ENCODE measurements at places on chromosomes 4 and X. TPM values are rescaled to one million over a fixed set of nuclear protein-coding genes. Genes with fewer than 3 reads are reported as not detected.

The CYBB gene
- not detected for total RNA-seq

DNA sequence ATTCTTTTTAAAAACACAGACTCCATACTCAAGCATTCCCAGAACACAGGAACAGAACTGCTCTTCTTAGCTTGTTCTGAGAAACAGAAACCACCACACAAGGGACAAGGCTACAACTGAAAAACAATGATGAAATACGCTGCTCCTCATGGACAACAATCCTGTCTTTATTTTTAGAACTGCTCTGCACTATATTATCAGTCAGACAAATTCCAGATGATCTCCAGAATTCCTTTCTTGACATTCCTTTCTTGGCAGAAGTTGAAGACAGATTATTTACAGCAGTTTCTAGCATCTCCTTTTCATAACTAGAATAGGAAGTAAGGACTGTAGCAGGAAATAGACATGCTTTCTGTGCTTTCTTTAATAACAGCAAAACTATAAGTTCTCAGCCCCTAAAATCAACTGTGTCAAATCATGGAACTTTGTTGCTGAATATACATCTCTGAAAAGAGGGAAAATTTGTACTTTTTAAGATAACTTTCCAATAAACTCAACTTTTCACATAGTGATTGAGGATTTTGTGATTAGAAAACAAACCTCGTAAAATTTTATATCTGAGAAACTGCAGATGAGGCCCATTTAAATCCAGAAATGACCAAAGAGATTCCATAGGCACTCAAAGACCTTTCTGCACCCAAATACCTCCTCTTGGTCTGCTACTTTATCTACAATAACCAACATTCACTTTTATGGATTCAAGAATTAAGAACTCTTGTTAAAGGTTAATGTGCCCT lies 35.9 kb downstream of the ANTXR2 start:
- H3K4me1 ChIP-seq: peaks cover 8% of the 10 kb centered on the region
- DNase-seq: no peak
- H3K4me3 ChIP-seq: no peak overlapping the region
- no peaks in the 10 kb centered on the region for H3K27me3 ChIP-seq
- peaks cover 13% of the 10 kb centered on the region for H3K36me3 ChIP-seq
- peak overlapping the region; percentile 32 for H3K27ac ChIP-seq

GRCh38 chr4:179398414-179398813 lies 1956.2 kb upstream of the AGA start:
- H3K4me3 ChIP-seq: no peak overlapping the region
- H3K36me3 ChIP-seq: no peaks in the 10 kb centered on the region
- H3K4me1 ChIP-seq: no peaks in the 10 kb centered on the region
- no peak for DNase-seq
- no peaks in the 10 kb centered on the region for H3K27me3 ChIP-seq
- no peak overlapping the region for H3K27ac ChIP-seq

DNA sequence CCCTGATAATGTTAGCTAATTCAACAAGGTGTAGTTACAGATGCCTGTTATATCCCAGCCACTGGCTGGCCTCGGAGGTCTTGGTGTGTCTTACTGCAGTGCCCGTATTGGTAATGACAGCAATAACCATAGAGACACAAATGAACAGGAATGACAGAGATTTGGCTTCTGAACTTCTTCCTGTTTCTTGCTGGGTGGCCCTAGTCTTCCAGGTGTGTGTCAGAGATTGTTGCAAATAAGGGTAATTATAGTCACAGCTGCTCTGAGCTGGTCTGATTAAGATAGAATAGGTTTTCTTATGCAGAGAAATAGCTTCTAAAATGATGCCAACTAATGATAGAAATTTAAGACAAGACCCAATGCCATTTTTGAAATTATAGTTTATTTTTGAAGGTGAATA lies 64.1 kb upstream of the MAD2L1 start:
- H3K36me3 ChIP-seq: no peaks in the 10 kb centered on the region
- no peaks in the 10 kb centered on the region for H3K27me3 ChIP-seq
- H3K27ac ChIP-seq: no peak overlapping the region
- H3K4me1 ChIP-seq: no peaks in the 10 kb centered on the region
- no peak for DNase-seq

DNA sequence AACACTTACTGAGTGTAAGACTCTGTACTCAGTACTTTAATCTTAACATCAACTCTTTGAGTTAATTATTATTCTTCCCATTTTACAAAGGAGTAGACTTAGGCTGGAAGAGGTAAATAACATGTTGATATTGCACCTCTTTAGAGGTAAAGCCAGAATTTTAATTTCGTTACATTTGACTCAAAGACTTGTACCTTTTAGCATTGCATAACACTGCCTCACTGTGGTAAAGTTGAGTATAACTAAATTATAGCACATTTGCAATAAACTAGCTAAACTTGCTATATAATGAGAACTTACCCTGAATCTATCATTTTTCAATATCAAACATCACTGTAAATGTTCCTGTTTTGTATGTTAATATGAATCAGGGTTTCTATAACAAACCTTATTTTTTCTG lies 218.5 kb downstream of the PRR32 start:
- no peaks in the 10 kb centered on the region for H3K27me3 ChIP-seq
- H3K4me3 ChIP-seq: no peak overlapping the region
- H3K4me1 ChIP-seq: no peaks in the 10 kb centered on the region
- no peak for DNase-seq
- no peak overlapping the region for H3K27ac ChIP-seq

DNA sequence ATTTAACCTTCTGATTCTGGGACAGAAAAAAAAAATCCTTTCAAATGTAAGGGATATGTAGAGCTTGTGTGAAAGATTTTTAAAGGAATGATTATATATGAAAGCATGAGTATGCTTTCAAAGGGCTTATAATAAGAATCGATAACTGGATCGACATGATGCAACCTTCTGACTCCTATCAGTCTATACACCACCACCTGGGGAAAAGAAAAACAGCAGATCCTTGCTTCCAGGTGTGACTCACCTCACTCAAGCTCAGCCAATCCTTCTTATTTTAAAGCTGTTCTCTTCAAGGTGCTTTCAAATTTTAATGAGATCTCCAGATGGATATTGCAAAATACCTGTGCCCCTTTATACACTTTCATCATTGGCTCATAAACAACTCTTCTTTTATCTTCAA lies 102.1 kb upstream of the EDNRA start:
- no peak for DNase-seq
- no peak overlapping the region for H3K4me3 ChIP-seq
- H3K36me3 ChIP-seq: no peaks in the 10 kb centered on the region
- H3K27ac ChIP-seq: no peak overlapping the region
- H3K4me1 ChIP-seq: no peaks in the 10 kb centered on the region

- no peak for DNase-seq
- H3K27me3 ChIP-seq: no peaks in the 10 kb centered on the region
- peaks cover 9% of the 10 kb centered on the region for H3K4me1 ChIP-seq
- no peak overlapping the region for H3K27ac ChIP-seq
- no peak overlapping the region for H3K4me3 ChIP-seq
These were observed 17.1 kb downstream of the SMIM14 start for GRCh38 chr4:39621582-39621981.

DNA sequence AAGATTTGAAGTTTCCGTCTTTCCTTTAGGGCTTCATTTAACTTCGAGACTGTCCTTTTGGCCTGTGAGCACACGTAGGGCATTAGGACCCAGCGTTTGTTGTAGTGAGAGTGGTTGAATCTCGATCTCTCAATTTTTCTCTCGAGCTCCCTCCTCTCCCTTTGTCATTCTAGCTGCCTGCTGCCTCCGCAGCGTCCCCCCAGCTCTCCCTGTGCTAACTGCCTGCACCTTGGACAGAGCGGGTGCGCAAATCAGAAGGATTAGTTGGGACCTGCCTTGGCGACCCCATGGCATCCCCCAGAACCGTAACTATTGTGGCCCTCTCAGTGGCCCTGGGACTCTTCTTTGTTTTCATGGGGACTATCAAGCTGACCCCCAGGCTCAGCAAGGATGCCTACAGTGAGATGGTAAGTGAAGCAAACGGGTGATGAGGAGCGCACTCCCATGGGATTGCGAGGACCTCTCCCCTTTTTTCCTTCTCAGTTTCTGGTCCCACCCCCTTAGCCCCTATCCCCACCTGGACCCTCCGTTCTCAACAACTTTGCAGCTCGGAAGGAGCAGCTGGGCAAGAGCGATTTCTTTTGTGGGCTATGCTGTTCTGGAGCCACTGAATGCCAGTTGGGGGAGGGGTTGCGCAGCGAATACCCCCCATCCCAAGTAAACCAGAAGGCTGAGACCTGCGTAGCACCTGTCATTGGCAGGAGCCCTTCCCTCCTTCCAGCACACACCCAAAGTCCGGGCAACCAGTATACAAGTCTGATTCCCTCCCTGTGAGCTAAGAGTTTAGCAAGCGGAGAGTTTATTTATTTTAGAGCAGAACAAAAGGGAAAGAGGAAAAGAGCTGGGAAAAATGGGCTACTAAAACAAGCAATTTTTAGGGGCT lies at the start of gene TMEM35A:
TSS of gene TMEM35A (plus strand) at position 164 of the 883 bp plus-strand sequence. CDS start at position 288, 124 bp downstream.
- peaks cover 5% of the 10 kb centered on the region for H3K27me3 ChIP-seq
- DNase-seq: peak; percentile 2
- peaks cover 20% of the 10 kb centered on the region for H3K4me1 ChIP-seq
- H3K4me3 ChIP-seq: peak within 1 kb of the TSS; percentile 87
- no peaks in the 10 kb centered on the region for H3K36me3 ChIP-seq
- H3K27ac ChIP-seq: peak within 1 kb of the TSS; percentile 50

The NLGN4X gene
- 57.4 TPM for total RNA-seq

GRCh38 chr4:123246085-123246484 lies 150.5 kb upstream of the SPRY1 start:
- H3K27ac ChIP-seq: peak overlapping the region; percentile 16
- H3K27me3 ChIP-seq: no peaks in the 10 kb centered on the region
- peaks cover 3% of the 10 kb centered on the region for H3K36me3 ChIP-seq
- peaks cover 30% of the 10 kb centered on the region for H3K4me1 ChIP-seq
- no peak overlapping the region for H3K4me3 ChIP-seq
- no peak for DNase-seq

- H3K4me3 ChIP-seq: no peak overlapping the region
- no peaks in the 10 kb centered on the region for H3K36me3 ChIP-seq
- no peaks in the 10 kb centered on the region for H3K27me3 ChIP-seq
- DNase-seq: no peak
- no peak overlapping the region for H3K27ac ChIP-seq
- peaks cover 9% of the 10 kb centered on the region for H3K4me1 ChIP-seq
These were observed 65.3 kb downstream of the HPRT1 start for GRCh38 chrX:134525086-134525792.

GRCh38 chrX:64427787-64428186 lies 32.5 kb upstream of the MTMR8 start:
- H3K36me3 ChIP-seq: no peaks in the 10 kb centered on the region
- H3K27ac ChIP-seq: no peak overlapping the region
- no peaks in the 10 kb centered on the region for H3K27me3 ChIP-seq
- no peak overlapping the region for H3K4me3 ChIP-seq
- no peak for DNase-seq
- H3K4me1 ChIP-seq: peaks cover 25% of the 10 kb centered on the region

GRCh38 chr4:171186700-171187099 lies 626.5 kb upstream of the GALNTL6 start:
- no peaks in the 10 kb centered on the region for H3K4me1 ChIP-seq
- H3K27ac ChIP-seq: no peak overlapping the region
- no peaks in the 10 kb centered on the region for H3K36me3 ChIP-seq
- H3K4me3 ChIP-seq: no peak overlapping the region

DNA sequence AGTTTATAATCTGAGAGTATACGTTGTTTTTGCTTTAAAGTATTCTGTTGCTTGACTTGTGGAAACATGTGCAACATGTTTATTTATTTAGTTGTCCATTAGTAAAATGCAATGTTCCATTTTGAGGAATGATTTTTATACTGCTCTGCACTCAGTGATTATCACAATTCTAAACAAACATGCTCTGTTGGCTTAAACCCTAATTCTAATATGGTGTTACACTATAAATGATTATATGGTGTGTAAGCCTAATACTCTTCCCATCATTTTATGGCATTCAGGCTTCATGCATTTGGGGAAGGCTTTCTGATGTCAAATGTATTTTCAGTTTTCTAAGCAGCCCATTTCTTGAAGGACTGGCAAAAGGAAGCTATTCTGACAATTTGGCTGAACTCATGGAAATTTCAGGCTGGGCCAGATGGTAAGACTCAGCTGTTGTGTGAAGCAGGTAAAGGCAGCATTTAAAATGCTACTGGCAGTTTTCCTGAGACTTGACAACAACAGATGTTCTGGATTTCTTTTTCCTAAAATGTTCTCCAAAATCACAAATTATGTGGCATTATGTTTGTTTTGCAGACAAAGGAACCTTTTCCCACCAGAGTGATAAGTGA lies 336.7 kb upstream of the GNPDA2 start:
- DNase-seq: no peak
- H3K4me3 ChIP-seq: no peak overlapping the region
- H3K27ac ChIP-seq: no peak overlapping the region
- H3K4me1 ChIP-seq: no peaks in the 10 kb centered on the region
- H3K36me3 ChIP-seq: no peaks in the 10 kb centered on the region

GRCh38 chr4:1576961-1577821 lies 106.9 kb downstream of the FAM53A start:
- no peak overlapping the region for H3K27ac ChIP-seq
- H3K4me1 ChIP-seq: peaks cover 11% of the 10 kb centered on the region
- H3K4me3 ChIP-seq: no peak overlapping the region
- no peaks in the 10 kb centered on the region for H3K36me3 ChIP-seq

DNA sequence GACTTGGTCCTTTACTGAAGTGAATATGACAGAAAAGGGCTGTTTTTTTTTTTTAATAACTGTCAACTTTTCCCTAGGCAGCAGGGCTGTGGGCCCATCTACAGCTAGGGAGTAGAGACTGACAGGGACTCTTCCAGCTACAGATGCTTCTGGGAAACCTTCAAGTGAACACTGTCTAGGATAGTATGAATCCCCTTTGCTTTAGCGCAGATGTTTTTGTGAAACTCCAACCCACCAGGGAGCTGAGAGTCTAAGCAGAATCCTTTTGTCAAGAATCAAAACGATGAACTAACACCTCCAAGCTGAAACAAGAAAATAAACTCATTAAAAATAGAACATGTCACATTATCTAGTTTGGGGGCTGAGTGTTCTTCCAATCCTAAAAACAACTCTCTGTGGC lies 219.7 kb upstream of the FGF13 start:
- H3K36me3 ChIP-seq: peaks cover 6% of the 10 kb centered on the region
- DNase-seq: no peak
- H3K27me3 ChIP-seq: no peaks in the 10 kb centered on the region
- no peak overlapping the region for H3K27ac ChIP-seq
- H3K4me3 ChIP-seq: no peak overlapping the region

GRCh38 chr4:119299260-119299671 lies 22.7 kb downstream of the FABP2 start:
- H3K27me3 ChIP-seq: no peaks in the 10 kb centered on the region
- peaks cover 29% of the 10 kb centered on the region for H3K4me1 ChIP-seq
- H3K4me3 ChIP-seq: peak overlapping the region; percentile 99
- peaks cover 18% of the 10 kb centered on the region for H3K36me3 ChIP-seq
- peak overlapping the region; percentile 93 for H3K27ac ChIP-seq

The WAS gene
- total RNA-seq: 0.64 TPM

The GPR82 gene
- total RNA-seq: not detected

- no peak overlapping the region for H3K4me3 ChIP-seq
- H3K36me3 ChIP-seq: no peaks in the 10 kb centered on the region
- no peaks in the 10 kb centered on the region for H3K4me1 ChIP-seq
- H3K27me3 ChIP-seq: no peaks in the 10 kb centered on the region
- no peak for DNase-seq
These were observed 57.2 kb downstream of the BMP15 start for GRCh38 chrX:50967736-50968135.

The VGLL1 gene
- not detected for total RNA-seq

- DNase-seq: no peak
- H3K4me1 ChIP-seq: peaks cover 25% of the 10 kb centered on the region
- H3K36me3 ChIP-seq: no peaks in the 10 kb centered on the region
- no peaks in the 10 kb centered on the region for H3K27me3 ChIP-seq
- H3K27ac ChIP-seq: peak overlapping the region; percentile 35
These were observed 1.4 kb downstream of the LSM6 start for GRCh38 chr4:146176891-146177290.

The TMEM154 gene
- 0.44 TPM for total RNA-seq

The SOX3 gene
- 205 TPM for total RNA-seq

Data from neural crest cell (in vitro differentiated cells).